Fibroblast of skin of right biceps (primary cell): ENCODE measurements at places on chromosomes 2 and 18.

DNA sequence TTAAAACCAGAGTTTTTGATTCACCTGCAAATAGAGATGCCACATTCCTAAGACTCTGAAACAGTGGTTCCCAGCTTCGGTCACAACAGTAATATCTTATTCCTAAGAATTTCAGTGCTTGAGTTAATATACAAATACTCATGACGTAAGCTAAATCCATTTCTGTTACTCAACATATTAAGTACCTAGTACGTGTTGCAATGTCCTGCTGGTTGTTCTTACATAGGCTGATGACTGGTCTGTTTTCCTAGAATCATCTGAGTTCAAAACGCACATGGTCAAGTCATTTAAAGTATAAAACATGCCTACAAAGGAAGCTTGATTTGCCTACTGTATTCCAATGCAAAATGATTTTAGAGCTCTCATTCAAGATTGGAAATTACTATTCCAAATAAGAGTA is 7.2 kb downstream of the NCL start:
- DNase-seq, result no peak

GRCh38 chr2:98805412-98806171 is 74.7 kb upstream of the MGAT4A start:
- peak; percentile 19 for DNase-seq

- peak; percentile 54 for DNase-seq
These were observed 11.9 kb downstream of the NR4A2 start for GRCh38 chr2:156320486-156321098.

GRCh38 chr2:15964936-15965563 is 24.7 kb downstream of the MYCN start:
- no peak for DNase-seq

DNA sequence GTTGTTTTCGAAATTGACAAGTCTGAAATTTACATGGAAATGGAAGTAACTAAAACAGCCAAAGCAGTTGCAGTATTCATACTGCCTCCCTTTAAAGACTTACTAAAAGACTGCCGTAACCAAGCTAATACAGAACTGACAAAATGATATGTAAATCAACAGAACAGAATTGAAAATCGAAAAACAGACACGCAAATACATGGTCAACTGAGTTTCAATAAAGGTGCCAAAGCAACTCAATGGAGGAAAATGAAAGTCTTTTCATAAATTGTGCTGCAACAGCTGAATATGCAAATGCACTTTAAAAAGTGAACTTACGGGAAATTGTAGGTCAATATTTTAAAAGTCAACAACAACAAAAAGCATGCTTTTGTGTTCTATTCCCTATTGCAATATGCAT is 34.2 kb downstream of the TMEM131 start:
- DNase-seq, result no peak

DNA sequence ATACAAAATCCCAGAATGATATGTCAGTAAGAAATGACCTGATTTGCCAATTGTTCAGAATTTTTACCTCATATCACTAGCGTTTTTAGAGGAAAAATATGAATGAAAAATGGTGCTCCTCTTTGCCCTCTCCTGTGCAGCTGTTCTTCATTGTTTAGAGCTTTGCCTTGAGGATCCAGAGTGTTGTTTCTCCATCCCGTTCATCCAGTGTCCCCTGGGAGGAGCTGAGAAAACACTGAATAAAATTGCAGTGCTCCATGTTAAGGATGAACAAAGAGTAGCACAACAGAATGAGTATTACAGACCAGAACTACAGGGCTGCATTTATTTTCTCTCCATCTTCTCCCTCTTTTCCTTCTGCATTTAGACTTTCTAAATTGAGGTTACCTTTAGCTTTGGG is 133.1 kb downstream of the ADCYAP1 start:
- no peak for DNase-seq

DNA sequence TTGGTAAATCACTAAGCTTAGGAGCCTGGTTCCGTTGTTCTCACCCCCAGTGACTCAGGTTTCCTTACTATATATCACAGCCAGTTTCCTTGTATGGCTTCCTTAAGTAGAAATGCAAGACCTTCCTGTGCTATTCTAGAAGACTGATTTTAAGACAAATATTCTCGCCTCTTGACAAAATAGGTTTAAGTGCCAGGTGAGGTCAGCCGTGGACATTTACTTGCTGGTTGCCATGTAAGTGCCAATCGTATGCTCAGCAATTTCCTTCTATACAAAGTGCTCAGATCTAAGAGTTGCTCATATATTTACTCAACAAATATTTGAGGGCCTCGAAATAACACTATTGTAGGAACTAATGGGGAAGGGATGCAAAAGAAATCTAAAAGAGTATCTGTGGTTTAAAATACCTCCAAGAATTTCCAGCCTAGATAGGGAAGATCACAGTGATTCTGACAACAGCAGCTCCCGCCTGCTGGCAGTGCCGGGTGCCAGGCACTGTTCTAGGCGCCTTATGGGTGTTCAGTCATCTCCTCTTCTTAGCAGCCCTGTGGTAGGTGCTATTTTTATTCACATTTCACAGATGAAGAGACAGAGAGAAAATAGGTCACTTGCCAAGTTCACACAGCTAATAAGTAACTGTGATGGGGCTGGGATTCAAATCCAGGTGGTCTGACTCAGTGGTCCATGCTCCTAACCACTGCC is 95.3 kb upstream of the B3GNT7 start:
- DNase-seq, result no peak

GRCh38 chr18:27825689-27826088 is 351.2 kb downstream of the CDH2 start:
- DNase-seq, result no peak

- no peak for DNase-seq
These were observed 677.7 kb downstream of the DCDC2C start for GRCh38 chr2:4381049-4381448.

DNA sequence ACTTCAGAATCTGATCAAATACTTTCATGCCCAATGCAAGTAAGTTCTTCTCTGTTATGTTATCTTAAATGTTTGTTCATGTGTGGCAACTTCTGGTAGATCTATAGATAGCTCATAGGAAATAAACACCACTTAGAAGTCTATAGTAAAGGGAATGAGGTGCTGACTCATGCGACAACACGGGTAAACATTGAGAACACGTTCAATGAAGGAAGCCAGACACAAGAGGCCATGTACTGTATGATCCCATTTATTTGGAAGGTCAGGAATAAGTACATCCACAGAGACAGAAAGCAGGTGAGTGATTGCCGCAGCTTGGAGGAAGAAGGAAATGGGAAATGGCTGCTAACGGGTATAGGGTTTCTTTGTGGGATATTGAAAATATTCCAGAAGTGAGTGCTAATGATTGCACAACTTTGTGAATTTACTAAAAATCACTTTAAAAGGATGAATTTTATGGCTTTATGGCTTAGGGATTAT is 95.4 kb downstream of the ITGB1BP1 start:
- no peak for DNase-seq

GRCh38 chr2:222878301-222878876 is 17.6 kb downstream of the ACSL3 start:
- no peak for DNase-seq

DNA sequence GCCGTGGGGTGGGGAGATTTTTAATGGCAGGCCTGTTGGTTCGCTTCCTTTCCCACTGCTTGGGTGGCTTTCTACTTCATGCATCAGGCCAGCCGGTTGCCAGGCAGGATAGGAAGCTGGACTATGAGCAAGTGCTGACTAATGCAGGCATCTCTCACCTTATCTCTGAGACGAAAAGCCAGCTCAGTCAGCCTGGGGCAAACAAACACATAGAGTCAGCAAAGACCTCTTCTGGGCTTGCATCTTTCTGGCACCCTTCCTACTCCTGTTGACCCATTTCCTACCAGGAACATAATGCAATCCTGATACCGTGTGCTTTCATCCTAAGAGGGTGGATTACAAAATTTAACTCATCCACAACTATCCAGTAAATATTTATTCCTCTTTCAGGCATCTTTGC is 416.6 kb upstream of the MEX3C start:
- peak; percentile 47 for DNase-seq

GRCh38 chr18:54191352-54191751 is 33.1 kb downstream of the MBD2 start:
- no peak for DNase-seq
